Pancreas (tissue), 10 donors: ENCODE measurements at places on chromosomes 6 and 20. TPM values are rescaled to one million over a fixed set of nuclear protein-coding genes. Genes with fewer than 3 reads are reported as not detected.

The ADAM33 gene
- polyA plus RNA-seq, result 20.9 TPM

The F13A1 gene
- polyA plus RNA-seq, result 13.5 TPM

The WFDC12 gene
- polyA plus RNA-seq, result not detected

The CBLN4 gene
- polyA plus RNA-seq, result 0.15 TPM

The NOX3 gene
- polyA plus RNA-seq, result not detected

The FILIP1 gene
- 0.87 TPM for polyA plus RNA-seq

The RIPPLY2 gene
- polyA plus RNA-seq, result 9.4 TPM

The EMILIN3 gene
- polyA plus RNA-seq, result 0.33 TPM

The GHRH gene
- polyA plus RNA-seq, result not detected

The UST gene
- 4.3 TPM for polyA plus RNA-seq

The CGA gene
- not detected for polyA plus RNA-seq

The TPD52L1 gene
- 22.0 TPM for polyA plus RNA-seq

The CLDN20 gene
- not detected for polyA plus RNA-seq

The RAET1E gene
- not detected for polyA plus RNA-seq

The GPR63 gene
- 0.82 TPM for polyA plus RNA-seq

The SLC13A3 gene
- 0.68 TPM for polyA plus RNA-seq

The FRMD1 gene
- polyA plus RNA-seq, result 0.02 TPM

The CST5 gene
- polyA plus RNA-seq, result 0.61 TPM

The ZNF217 gene
- 5.1 TPM for polyA plus RNA-seq

The PANK2 gene
- 23.4 TPM for polyA plus RNA-seq
